Mucosa of descending colon (tissue), 3 donors: ENCODE measurements at places on chromosomes 13 and 19. TPM values are rescaled to one million over a fixed set of nuclear protein-coding genes. Genes with fewer than 3 reads are reported as not detected.

- DNase-seq, result peak; percentile 69
Observed at GRCh38 chr19:11421371-11422098, 2.4 kb upstream of the RGL3 start.

DNA sequence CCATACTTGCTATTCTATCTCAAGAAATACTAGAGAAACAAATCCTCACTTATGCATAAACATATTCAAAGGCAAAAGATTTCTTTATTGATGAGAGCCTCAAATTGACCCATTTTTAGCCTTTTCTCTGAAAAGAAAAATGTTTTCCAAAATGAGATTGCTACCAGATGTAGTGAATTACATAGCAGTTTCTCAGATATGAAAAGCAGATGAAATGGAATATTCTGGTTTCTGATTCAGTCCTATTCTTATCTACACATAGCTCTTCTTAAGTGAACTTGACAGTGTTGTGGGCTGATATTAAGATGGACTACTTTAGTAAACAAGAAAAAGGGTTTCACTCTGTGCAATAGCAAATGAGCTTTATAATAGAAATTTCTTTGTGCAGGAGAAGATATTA, 183.5 kb downstream of the DNAJC15 start:
- DNase-seq, result no peak

DNA sequence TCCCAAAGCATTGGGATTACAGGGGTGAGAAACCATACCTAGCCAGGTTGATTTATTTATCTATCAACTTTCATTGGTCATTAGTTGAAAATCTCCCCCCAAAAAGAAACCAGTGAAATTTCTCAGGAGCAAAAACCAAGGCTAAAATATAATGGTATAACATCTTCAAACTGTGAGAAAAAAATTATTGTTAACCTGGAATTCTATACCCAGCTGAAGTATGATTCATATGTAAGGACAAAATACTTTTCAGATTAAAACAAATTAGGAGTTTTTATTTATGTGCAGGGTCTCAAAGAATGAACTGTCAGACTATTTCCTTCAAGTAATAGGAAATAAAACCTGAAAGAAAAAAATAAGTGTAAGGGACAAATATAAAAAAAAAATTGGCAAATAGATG, 1053.9 kb downstream of the UQCRFS1 start:
- no peak for DNase-seq

DNA sequence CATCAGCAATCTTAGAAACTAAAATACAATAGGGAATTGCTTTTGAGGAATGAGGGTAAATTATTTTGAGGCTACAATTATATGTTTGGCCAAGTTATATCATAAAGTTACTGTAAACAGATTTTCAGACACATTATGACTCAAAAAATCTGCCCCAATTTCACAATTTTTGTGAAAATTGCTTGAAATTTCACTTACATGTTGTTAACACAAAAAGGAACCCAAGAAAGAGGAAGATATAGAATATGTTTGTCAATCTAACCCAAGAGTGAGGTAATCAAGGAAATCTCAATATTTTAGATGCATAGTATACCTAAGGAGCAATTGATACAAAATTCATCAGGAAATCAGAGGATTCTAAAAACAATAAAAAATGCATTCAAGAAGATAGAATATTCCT, 73.9 kb upstream of the FNDC3A start:
- DNase-seq, result no peak

- DNase-seq, result no peak
Observed at GRCh38 chr13:40271271-40271885, 395.1 kb downstream of the FOXO1 start.

DNA sequence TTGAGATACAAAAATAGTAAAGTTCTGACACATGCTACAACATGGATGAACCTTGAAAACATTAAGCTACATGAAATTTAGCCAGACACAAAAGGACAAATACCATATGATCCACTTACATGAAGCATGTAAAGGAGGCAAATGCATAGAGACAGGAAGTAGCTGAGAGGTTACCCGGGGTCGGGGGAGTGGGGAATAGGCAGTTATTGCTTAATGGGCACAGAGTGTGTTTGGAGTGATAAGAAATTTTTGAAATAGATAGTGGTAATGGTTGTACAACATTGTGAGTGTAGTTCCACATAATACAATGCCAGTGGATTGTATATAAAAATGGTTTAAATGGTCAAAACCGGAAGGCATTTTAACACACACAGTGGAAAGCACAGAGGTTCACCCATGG, 4.3 kb downstream of the N4BP2L1 start:
- DNase-seq, result no peak

Gene PGLYRP2
- total RNA-seq, result not detected
